CD4-positive, alpha-beta memory T cell (primary cell): ENCODE measurements at places on chromosomes 4 and X. TPM values are rescaled to one million over a fixed set of nuclear protein-coding genes. Genes with fewer than 3 reads are reported as not detected.

GRCh38 chr4:101292901-101293300 is 54.4 kb downstream of the PPP3CA start:
- H3K27me3 ChIP-seq = no peaks in the 10 kb centered on the region
- no peak for DNase-seq
- no peaks in the 10 kb centered on the region for H3K36me3 ChIP-seq
- peaks cover 22% of the 10 kb centered on the region for H3K4me1 ChIP-seq
- H3K27ac ChIP-seq = no peak overlapping the region
- H3K4me3 ChIP-seq = no peak overlapping the region

- no peaks in the 10 kb centered on the region for H3K27me3 ChIP-seq
- no peak overlapping the region for H3K27ac ChIP-seq
Measured at GRCh38 chr4:74263551-74263950, 44.7 kb upstream of the EPGN start.

DNA sequence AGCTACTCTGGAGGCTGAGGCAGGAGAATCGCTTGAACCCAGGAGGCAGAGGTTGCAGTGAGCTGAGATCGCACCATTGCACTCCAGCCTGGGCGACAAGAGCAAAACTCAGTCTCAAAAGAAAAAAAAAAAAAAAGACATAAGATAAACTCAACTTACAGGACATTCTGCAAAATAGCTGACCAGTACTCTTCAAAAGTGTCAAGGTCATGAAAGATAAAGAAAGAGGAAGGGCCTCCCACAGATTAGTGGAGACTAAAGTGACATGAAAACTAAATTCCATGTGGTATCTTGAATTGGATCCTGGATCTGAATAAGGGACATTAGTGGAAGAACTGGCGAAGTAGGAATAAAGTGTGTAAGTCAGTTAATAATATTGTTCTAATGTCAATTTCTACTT is 63.3 kb downstream of the ZNF182 start:
- no peak overlapping the region for H3K4me3 ChIP-seq
- no peak overlapping the region for H3K27ac ChIP-seq
- no peaks in the 10 kb centered on the region for H3K36me3 ChIP-seq
- no peak for DNase-seq

The TREX2 gene
- polyA plus RNA-seq = not detected

DNA sequence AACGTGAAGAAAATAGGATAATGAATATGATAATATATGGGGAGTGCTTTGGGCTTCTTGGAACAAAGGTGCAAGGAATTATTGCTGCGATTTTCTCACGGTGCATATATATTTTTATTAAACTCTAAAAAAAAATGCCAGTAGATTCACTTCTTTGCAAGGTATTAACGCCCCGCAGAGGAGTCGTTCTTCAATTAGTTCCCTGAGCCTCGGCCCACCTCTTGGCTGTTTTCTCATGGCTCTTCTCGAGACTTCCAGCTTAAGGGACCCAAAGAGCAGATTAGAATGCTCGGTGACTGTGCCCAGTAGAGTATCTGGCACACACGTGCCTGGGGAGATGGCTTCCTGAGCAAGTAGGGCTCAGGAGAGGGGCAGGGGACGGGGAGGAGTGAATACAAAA is 367.4 kb downstream of the MID1IP1 start:
- peaks cover 8% of the 10 kb centered on the region for H3K4me1 ChIP-seq
- H3K27ac ChIP-seq = no peak overlapping the region
- no peak for DNase-seq
- H3K27me3 ChIP-seq = no peaks in the 10 kb centered on the region
- no peaks in the 10 kb centered on the region for H3K36me3 ChIP-seq

- DNase-seq = no peak
- no peak overlapping the region for H3K27ac ChIP-seq
- H3K36me3 ChIP-seq = no peaks in the 10 kb centered on the region
- H3K27me3 ChIP-seq = no peaks in the 10 kb centered on the region
Measured at GRCh38 chr4:151955721-151956380, 195.0 kb upstream of the GATB start.

DNA sequence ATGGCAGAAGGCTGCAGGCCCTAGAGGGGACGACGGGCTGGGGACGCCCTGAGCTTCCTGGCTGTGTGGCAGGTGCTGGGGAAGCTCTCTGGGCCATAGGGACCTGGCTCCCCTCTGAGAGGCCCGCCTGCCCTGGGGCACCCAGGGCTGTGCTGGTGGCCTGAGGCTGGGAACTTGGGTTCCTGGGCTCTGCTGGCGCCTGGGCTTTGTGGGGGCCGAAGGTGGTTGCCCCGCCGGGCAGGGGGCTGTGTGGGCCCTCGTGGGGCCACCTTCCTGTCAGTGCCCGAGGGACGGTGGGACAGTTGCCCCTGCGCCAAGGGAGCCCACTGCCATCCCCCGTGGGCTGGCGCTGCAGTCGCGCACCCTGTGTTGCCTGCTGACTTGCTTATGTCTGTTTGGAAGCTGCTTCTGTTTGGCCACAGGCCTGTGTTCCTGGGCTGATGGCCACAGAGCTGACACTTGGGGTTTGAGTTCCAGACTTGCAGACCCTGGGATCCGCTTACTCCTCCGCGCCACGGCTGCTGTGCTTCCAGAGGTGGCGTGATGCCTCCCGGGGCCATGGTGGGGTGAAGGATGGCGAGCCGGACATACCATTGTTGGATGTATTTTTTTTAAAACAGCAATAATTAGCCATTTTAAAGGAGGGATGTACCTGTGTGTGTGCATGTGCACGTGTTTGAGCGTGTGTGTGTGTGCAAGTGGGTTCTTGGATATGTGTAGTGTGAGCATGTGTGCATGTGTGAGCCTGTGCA is 8.5 kb downstream of the NAT8L start:
- no peak overlapping the region for H3K4me3 ChIP-seq
- no peaks in the 10 kb centered on the region for H3K36me3 ChIP-seq
- no peak for DNase-seq

DNA sequence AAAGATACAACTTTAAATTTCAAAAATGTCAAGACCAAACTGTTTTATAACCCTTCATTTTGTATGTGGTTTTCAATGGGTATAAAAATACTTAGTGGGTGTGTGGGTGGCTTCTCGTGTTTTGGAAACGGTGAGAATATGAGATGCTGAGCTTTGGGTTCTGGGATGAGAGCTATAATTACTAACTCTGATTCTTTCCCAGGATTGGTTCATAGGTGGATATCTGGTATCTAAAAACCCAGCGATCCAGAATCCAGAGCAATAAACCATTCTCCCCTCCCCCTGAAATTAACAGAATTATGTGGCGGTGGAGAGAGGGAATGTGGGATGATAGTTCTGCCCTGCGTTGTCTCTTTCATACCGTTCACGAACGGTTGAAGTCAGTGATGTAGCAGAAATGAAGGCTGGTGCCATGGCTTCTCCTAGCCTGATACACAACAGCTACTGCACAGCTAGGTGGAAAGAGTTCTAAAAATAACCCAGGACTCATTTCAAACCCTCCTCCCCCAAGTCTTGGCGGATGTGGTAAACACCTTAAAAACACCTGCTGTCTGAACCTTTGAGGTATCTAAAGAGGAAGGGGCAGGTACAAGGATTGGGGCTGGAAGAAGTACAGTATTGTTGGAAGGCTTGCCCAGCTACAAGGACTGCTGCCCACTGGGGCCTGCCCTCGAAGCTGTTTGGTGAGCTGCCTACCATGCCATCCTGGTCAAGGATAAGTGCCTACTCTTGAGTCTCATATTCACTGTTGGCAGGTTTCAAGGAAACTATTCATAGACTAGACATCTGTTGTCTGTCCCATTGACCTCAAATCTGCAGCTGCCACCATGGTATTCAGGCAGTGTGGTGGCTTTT is 44.5 kb downstream of the SEPTIN11 start:
- peak; percentile 85 for DNase-seq
- H3K27ac ChIP-seq = no peak overlapping the region
- H3K36me3 ChIP-seq = no peaks in the 10 kb centered on the region
- H3K4me3 ChIP-seq = no peak overlapping the region
- H3K27me3 ChIP-seq = no peaks in the 10 kb centered on the region

DNA sequence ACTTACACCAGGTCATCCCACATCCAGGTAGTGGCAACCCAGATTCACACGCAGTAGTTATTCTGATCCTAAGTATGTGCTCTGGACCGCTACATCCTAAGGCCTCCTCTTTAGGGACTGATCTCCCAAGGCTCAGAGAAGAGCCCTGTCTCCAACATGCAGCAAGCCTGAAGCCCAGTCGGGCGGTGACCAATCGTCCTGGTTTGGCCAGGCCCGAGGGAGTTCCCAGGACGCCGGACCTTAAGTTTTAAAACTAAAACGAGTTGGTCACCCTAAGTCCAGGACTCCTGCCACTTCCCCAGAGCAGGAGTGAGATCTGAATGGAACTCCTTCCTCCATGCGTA is 385 bp downstream of the LYAR start:
- H3K4me1 ChIP-seq = peaks cover 30% of the 10 kb centered on the region
- peak overlapping the region; percentile 76 for H3K27ac ChIP-seq
- peak overlapping the region; percentile 86 for H3K4me3 ChIP-seq
- DNase-seq = no peak
- no peaks in the 10 kb centered on the region for H3K27me3 ChIP-seq
- H3K36me3 ChIP-seq = peaks cover 16% of the 10 kb centered on the region

The UCP1 gene
- not detected for polyA plus RNA-seq

- no peaks in the 10 kb centered on the region for H3K36me3 ChIP-seq
- no peak overlapping the region for H3K27ac ChIP-seq
- H3K4me1 ChIP-seq = no peaks in the 10 kb centered on the region
Measured at GRCh38 chr4:76011700-76012387, 4.5 kb upstream of the CXCL9 start.

DNA sequence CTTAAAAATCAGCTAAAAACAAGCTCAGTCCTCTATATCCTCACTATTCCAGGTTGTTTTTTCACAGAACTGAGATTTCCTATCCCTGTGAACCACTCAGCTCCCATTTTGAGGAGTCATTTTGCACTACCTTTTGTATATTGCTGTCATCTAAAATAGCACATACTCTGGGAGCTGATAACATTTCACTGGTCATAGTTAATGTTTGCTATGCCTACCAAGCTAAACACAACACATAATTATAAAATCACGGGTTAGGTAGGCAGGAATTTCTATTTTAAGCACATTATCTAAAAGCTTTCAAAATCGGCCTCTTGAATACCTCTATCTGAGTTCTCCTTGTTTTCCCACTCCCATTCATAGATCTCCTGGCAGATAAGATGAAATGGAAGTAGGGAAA is 882.0 kb upstream of the INTU start:
- no peaks in the 10 kb centered on the region for H3K4me1 ChIP-seq
- DNase-seq = no peak
- H3K27ac ChIP-seq = no peak overlapping the region
- H3K4me3 ChIP-seq = no peak overlapping the region

GRCh38 chr4:54547299-54548097 is 110.3 kb upstream of the KIT start:
- H3K27me3 ChIP-seq = no peaks in the 10 kb centered on the region
- H3K4me1 ChIP-seq = no peaks in the 10 kb centered on the region
- DNase-seq = no peak
- H3K4me3 ChIP-seq = no peak overlapping the region
- no peaks in the 10 kb centered on the region for H3K36me3 ChIP-seq

GRCh38 chr4:37561803-37562207 is 124.4 kb downstream of the RELL1 start:
- H3K4me3 ChIP-seq = no peak overlapping the region
- DNase-seq = no peak
- H3K4me1 ChIP-seq = no peaks in the 10 kb centered on the region
- H3K27ac ChIP-seq = no peak overlapping the region

- no peaks in the 10 kb centered on the region for H3K27me3 ChIP-seq
- no peaks in the 10 kb centered on the region for H3K36me3 ChIP-seq
- no peak overlapping the region for H3K27ac ChIP-seq
Measured at GRCh38 chr4:73803213-73803612, 33.3 kb upstream of the CXCL6 start.

DNA sequence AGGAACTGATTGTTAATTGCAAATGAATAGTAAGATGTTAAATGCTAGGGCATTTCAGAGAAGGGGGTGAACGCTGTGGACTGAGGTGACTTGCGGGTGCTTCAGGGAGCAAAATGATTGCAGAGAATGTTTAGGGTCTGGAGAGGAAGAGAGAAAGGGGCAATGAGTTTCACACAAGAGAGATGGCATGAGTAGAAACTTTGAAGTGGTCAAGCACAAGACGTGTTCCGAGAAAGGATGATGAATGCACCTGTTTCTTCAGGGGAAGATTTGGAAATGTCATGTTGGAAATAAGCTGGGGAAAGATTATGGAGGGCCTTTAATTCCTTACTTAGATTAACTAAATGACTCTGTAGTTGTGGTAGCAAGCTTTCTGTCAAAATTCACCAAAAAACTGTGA is 43.4 kb downstream of the DTHD1 start:
- peaks cover 41% of the 10 kb centered on the region for H3K4me1 ChIP-seq
- no peaks in the 10 kb centered on the region for H3K36me3 ChIP-seq
- no peaks in the 10 kb centered on the region for H3K27me3 ChIP-seq

The SGMS2 gene
- not detected for polyA plus RNA-seq

DNA sequence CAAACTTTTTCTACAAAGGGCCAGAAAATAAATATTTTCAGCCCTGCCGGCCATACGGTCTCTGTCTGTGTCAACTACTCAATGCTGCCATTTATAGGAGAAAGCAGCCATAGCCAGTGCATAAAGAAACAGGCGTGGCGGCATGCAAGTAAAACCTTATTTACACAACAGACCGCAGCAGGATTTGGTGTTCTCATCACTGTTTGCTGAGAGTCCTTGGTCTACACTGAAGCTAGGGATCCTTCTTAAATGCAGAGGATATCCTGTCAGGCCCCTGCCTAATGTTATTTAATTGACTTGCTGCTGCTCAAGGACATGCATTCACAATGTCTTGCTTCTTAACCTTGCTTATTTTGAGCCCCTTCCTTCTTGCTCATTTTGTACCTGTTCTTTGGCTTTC is 54.7 kb downstream of the CPE start:
- no peak for DNase-seq
- H3K27ac ChIP-seq = no peak overlapping the region
- no peaks in the 10 kb centered on the region for H3K4me1 ChIP-seq
- no peaks in the 10 kb centered on the region for H3K36me3 ChIP-seq
- H3K27me3 ChIP-seq = no peaks in the 10 kb centered on the region

The GABRE gene
- polyA plus RNA-seq = not detected

The CT45A3 gene
- polyA plus RNA-seq = not detected
